ENCODE measurements at places on chromosomes 5 and 9. TPM values are rescaled to one million over a fixed set of nuclear protein-coding genes. Genes with fewer than 3 reads are reported as not detected.

- peaks cover 12% of the 10 kb centered on the region for H3K4me1 ChIP-seq
- H3K27ac ChIP-seq, result no peak overlapping the region
- no peak for DNase-seq
- no peak overlapping the region for H3K4me3 ChIP-seq
- no peaks in the 10 kb centered on the region for H3K36me3 ChIP-seq
Observed at GRCh38 chr9:120484162-120484561, 95.8 kb downstream of the CDK5RAP2 start.

- H3K27me3 ChIP-seq, result no peaks in the 10 kb centered on the region
- DNase-seq, result no peak
- no peak overlapping the region for H3K27ac ChIP-seq
- H3K4me1 ChIP-seq, result no peaks in the 10 kb centered on the region
- H3K4me3 ChIP-seq, result no peak overlapping the region
Observed at GRCh38 chr5:2282034-2282690, 399.4 kb upstream of the IRX4 start.

DNA sequence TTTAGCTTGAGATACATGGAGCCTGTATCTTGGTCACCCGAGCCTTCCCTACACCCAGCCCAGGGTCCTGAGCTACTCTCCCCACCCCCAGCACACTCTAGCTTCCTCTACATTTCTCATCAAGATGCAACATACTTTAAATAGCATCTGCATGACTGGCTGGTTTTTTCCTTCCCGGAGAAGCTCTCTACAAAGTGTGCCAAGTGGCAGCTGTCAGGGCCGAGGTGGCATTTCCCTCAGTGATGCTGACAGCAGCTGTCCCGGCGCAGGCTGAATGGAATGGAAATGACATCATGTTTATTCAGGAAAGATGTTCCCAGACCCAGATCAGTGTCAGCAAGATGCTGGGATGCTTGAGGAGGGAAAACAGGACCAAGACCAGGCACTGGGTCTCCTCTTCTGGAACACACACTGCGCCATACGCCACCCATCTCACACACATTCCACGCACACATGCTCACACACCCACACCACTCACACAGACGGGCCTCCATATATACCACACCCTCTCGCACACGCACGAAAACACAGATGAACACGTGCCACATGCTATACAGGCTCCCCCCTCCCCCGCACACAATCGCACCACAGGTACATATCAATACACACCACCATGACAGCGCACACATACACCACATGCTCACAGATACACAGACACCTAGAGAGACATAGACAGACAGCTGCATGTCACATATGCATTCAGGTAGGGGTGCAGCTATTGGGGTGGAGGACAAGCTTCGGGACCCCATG is 67.8 kb downstream of the LHX2 start:
- no peaks in the 10 kb centered on the region for H3K4me1 ChIP-seq
- H3K27ac ChIP-seq, result no peak overlapping the region
- DNase-seq, result no peak
- no peaks in the 10 kb centered on the region for H3K36me3 ChIP-seq
- H3K4me3 ChIP-seq, result no peak overlapping the region
- no peaks in the 10 kb centered on the region for H3K27me3 ChIP-seq

- H3K4me1 ChIP-seq, result no peaks in the 10 kb centered on the region
- H3K36me3 ChIP-seq, result no peaks in the 10 kb centered on the region
- H3K27me3 ChIP-seq, result no peaks in the 10 kb centered on the region
Observed at GRCh38 chr5:94788527-94788926, 170.1 kb downstream of the SLF1 start.

DNA sequence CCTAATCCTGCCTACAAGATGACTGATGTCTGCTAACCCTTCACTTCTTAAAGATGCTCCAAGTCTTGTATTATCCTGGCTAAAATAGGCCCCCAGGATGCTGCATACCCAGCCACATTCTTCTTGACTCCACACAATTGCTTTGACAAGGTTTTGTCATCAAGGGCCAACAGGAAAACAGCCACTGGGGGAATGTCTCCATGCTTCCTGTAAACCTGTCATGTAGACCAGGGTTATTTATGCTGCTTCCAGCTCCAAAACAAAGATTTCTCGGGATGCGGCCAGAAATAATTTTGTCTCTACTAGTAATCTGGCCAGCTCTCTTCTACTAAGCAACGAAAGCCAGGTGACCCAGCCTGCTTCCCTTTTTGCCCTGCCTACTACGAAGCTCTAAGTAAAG is 53.8 kb downstream of the SHB start:
- peaks cover 48% of the 10 kb centered on the region for H3K4me1 ChIP-seq
- no peak overlapping the region for H3K4me3 ChIP-seq
- no peak for DNase-seq
- H3K27ac ChIP-seq, result no peak overlapping the region
- peaks cover 20% of the 10 kb centered on the region for H3K36me3 ChIP-seq

Gene RGS7BP
- 0.47 TPM for polyA plus RNA-seq

Gene OR1L6
- not detected for polyA plus RNA-seq
